Breast epithelium (tissue), 4 donors: ENCODE measurements at places on chromosomes 5 and 9.

GRCh38 chr5:99795031-99795430, 740.1 kb upstream of the FAM174A start:
- H3K4me3 ChIP-seq, result no peak overlapping the region
- H3K36me3 ChIP-seq, result no peaks in the 10 kb centered on the region
- no peak for DNase-seq
- H3K27ac ChIP-seq, result no peak overlapping the region
- no peaks in the 10 kb centered on the region for H3K4me1 ChIP-seq
- no peaks in the 10 kb centered on the region for H3K27me3 ChIP-seq

DNA sequence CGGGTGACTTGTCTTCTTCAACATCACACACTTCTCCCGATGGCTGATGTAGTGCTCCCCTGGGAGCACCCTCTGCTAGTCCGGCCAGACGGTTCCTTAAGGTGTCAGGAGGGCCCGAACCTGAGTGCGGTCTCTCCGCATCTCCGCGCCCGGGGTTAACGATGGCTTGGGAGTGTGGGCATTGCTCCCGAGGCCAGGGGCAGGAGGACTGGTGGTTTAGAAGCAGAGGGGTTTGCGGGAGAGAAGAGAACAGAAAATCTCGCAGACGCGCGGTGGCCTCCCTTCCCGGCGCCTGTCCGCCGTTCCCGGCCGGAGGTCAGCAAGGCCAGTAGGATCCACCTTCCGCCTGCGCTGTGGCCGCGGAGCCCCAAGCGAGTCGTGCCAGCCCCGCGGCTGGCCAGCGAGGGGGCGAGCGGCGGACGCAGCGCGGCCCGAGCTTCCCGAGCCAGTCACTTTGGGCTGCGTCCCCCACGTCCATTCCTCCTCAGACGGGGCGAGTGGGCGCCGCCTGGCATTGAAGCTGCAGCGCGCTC, 700 bp downstream of the CDO1 start:
- H3K4me3 ChIP-seq, result peak overlapping the region; percentile 50
- H3K4me1 ChIP-seq, result no peaks in the 10 kb centered on the region
- H3K27ac ChIP-seq, result peak overlapping the region; percentile 92
- no peak for DNase-seq
- no peaks in the 10 kb centered on the region for H3K36me3 ChIP-seq
- peaks cover 31% of the 10 kb centered on the region for H3K27me3 ChIP-seq

DNA sequence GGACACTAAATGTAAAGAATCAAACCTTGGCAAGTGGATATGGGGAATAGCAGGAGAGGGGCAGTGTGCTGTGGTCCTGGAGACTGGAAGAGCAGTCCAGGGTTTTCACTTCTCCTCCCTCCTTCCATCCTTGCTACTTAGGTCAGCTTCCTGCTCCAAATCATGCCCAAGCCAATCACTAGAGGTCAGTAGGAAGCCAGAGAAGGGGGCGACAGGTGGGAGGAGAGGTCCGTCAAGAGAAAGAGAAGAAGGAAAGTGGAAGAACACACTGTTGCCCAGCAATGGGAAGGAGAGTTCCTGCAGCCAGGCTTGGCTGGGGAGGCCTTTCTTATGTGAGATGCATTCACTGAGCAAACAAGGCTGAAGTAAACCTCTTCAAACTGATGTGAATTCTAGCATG, 289.6 kb downstream of the DTWD2 start:
- H3K27me3 ChIP-seq, result no peaks in the 10 kb centered on the region
- no peak overlapping the region for H3K27ac ChIP-seq
- no peak overlapping the region for H3K4me3 ChIP-seq
- no peak for DNase-seq
- H3K4me1 ChIP-seq, result no peaks in the 10 kb centered on the region

- no peak overlapping the region for H3K27ac ChIP-seq
- no peaks in the 10 kb centered on the region for H3K27me3 ChIP-seq
These were observed 83.7 kb upstream of the BARHL1 start for GRCh38 chr9:132498531-132499210.
